Activated CD4-positive, alpha-beta T cell treated with anti-CD3 and anti-CD28 coated beads for 4 hours (primary cell): ENCODE measurements at places on chromosomes 3 and 15.

GRCh38 chr15:73982222-73982962, 9.7 kb downstream of the STOML1 start:
- DNase-seq, result peak; percentile 41

GRCh38 chr15:83372434-83372891, 74.7 kb upstream of the SH3GL3 start:
- DNase-seq, result no peak

- DNase-seq, result no peak
Observed at GRCh38 chr15:64749167-64749566, 26.2 kb downstream of the RBPMS2 start.

DNA sequence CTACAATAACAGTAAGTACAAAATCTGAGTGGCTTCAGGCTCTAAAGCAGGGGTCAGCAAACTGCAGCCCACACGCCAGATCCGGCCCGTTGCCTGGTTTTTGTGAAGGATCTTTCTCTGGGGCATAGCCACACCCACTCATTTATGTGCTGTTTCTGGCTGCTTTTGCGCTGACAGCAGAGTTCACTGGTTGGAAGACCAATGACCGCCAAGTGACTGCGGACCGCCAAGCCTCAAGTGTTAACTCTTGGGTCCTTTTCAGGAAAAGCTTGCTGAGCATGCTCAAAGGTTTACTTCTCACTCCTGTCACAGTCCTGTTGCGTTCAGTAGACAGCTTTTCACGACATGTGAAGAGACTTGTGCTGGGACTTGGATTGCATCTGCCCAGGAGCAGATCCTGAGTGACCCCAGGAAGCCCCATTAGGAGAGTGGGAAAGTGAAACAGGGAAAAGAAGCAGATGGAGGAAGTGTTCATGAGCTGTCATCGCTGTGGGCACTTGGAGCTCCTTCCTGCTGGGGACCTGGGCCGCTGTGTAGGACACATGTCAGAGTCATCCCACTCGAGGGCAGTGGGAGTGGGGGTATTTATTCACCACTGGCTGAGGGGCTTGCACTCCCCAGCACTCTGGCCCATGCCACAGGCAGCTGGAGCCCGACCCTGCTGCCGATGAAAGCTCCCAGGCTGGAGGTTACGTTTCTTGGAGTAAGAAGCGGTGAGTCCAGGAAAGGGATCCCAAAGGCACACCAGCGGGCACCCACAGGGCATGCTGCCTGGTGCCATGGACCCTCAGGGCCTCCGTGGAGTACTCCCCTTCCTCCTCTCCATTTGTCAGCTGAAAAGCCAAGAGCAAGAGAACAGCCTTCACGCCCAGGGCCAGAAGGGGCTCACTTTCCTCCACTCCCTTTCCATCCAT, 249.1 kb downstream of the PLCL2 start:
- no peak for DNase-seq

- no peak for DNase-seq
Observed at GRCh38 chr3:149401212-149401925, 23.9 kb upstream of the TM4SF1 start.

DNA sequence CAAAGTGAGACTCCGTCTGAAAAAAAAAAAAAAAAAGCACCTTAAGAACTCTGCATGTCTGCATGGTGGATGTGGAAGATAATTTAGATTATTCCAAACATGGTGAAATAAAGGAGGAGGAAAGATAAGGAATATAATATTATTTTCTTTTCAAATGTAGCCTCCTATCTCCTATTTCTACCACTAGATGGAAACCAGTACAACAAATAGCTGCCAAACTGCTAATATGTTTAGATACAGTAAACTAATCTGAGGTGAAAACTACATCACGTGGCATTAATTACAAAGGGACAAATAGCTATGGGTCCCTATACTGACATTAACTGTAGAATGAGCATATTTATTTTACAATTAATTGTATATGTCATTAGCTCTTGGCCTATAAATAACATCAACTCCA, 197.8 kb downstream of the TBC1D5 start:
- no peak for DNase-seq

- no peak for DNase-seq
Observed at GRCh38 chr3:59451800-59452746, 402.2 kb upstream of the CFAP20DC start.

- no peak for DNase-seq
Observed at GRCh38 chr3:53501178-53501577, 6.8 kb downstream of the CACNA1D start.

DNA sequence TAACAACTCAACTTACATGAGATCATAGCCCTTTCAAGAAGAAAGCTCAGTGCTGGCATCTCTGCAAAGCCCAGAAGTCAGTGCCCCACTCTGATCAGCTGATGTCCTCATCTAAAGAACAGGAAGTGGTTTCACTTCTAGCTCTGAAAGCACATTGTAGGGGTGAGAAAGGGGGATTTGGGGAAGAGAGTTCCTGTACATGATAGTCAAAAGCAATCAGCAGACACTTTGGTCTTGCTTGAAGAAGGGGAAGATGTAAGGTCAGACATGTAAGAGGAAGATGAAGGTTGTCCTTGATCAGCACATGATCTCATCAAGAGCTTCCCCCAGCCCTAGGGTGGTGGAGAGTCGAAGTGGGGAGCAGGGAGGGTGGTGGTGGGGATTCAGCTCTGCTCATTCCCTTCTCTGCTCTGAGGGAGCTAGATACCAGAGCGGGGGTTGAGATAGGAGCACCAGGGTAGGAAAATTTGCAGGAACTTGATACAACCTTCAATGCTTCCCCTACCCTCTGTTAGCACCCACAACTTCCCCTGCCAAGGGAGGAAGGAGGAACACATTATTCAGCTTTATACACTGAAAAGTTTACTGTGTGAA, 76.4 kb upstream of the ETV5 start:
- DNase-seq, result no peak

- DNase-seq, result no peak
Observed at GRCh38 chr3:162769564-162769963, 1273.0 kb downstream of the OTOL1 start.

DNA sequence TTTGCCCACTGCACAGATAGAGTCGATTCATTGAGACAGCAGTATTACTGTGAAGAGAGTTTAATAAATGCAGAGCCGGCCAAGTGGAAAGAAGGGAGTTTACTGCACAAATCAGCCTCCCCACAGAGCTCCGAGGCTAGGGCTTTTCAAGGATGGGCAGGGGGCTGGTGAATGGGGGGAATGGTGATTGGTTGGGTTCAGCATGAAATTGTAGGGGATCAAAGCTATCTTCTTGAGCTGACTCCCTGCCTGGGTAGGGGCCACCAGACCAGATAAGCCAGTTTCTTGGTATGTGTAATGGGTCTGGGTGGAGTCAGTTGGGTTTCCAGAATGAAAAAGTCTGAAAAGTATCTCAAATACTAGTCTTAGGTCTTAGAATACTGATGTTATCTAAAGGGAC, 66.6 kb downstream of the SYNPR start:
- DNase-seq, result no peak

- no peak for DNase-seq
Observed at GRCh38 chr3:108946292-108947285, 7.1 kb downstream of the GUCA1C start.

GRCh38 chr3:44104043-44104442, 137.6 kb upstream of the TOPAZ1 start:
- DNase-seq, result no peak

DNA sequence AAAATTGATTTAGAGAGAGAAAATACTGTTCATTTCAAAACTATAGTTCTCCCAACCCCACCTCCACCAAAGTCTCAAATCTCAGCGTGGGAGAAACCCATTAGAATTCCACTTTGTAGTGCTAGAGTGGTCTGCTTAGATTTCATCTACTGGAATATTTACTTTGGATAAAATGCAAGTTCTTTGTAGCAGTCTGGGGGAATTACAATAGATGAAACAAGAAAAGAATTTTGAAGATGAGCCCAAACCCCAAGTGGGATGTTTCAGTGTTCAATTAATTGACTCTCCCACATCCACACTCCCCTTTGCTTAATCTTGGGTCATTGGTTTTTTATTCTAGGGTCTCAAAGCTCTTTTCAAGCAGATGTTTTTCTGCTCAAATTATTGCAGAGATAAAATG, 97.8 kb downstream of the RPL22L1 start:
- DNase-seq, result no peak

GRCh38 chr3:155701882-155702465, 42.9 kb downstream of the PLCH1 start:
- DNase-seq, result peak; percentile 1

DNA sequence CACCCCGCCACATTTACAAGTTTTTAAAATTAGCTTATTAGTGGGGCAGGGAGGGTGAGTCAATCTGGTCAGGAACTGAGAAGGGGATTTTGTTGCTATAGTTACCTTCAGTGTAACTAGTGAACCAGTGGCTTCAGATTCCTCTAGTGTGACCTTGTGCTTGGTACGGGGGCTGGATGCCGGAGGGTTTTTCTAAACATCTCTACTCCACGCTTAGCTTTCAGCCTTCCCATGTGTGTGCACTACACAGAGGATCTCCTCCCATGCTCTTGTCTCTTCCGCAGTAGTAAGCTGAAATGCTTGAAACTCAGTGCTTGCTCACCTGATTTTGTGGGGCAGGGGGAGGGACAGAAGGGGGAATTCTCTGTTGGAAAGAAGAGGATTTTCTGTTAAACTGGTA, 67.9 kb upstream of the AKAP13 start:
- no peak for DNase-seq

- no peak for DNase-seq
Observed at GRCh38 chr3:71062037-71062932, 521.2 kb downstream of the FOXP1 start.

GRCh38 chr3:43773273-43774094, 82.7 kb downstream of the ABHD5 start:
- peak; percentile 23 for DNase-seq

- no peak for DNase-seq
Observed at GRCh38 chr3:138943724-138944653, 2.9 kb downstream of the FOXL2 start.

GRCh38 chr3:53232641-53233377, 23.0 kb downstream of the TKT start:
- no peak for DNase-seq

GRCh38 chr3:186966406-186966805, 36.1 kb downstream of the ST6GAL1 start:
- DNase-seq, result no peak

DNA sequence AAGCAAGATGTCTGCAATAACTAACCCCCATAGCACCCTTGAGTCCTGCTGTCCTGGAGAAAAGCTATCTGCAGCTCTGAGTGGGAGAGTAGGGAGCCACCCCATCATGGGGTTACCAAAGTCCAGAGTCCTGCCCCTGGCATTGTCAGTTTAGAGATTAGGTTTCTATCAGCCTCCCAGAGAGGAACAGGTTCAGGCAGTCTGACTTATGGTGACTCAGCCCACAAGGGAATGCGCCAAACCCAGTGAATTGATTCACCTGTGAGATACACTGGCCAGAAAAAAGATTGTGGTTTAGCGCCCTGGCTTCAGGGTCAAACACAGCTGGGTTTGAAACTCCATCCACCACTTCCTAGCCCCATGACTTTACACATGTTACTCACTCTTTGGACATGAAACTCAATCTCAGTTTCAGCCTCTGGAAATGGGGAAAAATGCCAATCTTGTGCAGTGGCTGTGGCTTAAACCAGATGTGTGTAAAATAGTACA, 263.6 kb upstream of the HES1 start:
- no peak for DNase-seq

DNA sequence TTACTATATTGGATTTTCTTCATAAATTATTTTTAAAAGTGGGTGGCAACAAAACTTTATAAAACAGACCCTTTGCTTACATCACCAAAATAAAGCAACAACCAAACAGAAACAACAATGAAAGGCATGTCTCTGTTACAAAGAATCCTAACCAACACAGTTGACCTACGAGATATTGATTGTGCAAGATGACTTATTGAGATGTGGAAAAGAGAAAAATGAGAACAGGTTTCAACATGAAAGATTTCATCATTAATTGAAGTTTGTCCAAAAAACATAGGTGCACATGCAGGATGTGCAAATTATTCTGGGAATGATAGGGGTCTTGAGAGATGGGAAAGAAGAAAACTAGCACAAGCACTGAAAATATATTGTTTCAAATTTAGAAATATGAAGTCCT, 9.0 kb downstream of the GMNC start:
- DNase-seq, result no peak

DNA sequence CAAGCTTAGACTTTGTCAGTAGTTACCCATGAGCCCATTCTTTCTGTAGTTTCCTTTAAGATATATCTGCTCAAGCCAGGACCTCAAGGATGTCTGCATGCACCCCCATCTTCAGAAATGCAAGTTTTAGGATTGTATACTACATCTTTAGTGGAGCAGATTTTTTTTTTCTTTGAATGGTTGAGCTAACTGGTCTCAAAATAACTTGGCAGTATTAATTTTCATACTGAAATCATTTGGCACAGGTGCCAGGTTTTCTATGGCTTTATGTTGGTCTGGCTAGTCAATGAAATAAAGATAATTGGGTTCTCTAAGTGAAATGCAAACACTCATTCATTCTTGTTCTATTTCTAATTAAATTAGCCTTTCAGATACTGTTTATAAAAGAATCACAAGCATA, 108.9 kb downstream of the ATG7 start:
- no peak for DNase-seq

GRCh38 chr15:40388941-40389823, 6.7 kb downstream of the KNSTRN start:
- DNase-seq, result no peak

GRCh38 chr15:72037321-72037720, 80.6 kb downstream of the MYO9A start:
- no peak for DNase-seq

- no peak for DNase-seq
Observed at GRCh38 chr15:37940876-37941275, 6.4 kb downstream of the TMCO5A start.

- no peak for DNase-seq
Observed at GRCh38 chr3:122094125-122094524, 39.0 kb downstream of the CD86 start.

DNA sequence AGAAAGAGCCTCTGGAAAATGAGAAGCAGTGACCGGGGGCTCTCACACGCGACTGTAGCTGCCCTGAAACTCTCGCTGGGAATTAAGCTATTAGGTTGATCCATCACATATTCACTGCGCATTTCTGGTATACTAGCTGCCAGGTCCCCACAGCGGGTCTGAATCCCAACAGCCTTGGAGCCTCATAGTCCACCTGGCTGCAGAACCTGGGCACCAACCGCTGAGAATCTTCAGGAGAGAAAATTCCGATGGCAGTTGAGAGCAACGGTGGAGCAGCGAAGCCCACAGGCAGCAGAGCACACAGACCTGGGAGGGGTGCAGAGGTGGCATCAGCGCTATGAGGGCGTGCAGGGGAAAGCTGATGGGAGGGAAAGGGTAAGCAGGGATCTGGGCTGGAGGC, 75.1 kb downstream of the FAM174B start:
- no peak for DNase-seq

DNA sequence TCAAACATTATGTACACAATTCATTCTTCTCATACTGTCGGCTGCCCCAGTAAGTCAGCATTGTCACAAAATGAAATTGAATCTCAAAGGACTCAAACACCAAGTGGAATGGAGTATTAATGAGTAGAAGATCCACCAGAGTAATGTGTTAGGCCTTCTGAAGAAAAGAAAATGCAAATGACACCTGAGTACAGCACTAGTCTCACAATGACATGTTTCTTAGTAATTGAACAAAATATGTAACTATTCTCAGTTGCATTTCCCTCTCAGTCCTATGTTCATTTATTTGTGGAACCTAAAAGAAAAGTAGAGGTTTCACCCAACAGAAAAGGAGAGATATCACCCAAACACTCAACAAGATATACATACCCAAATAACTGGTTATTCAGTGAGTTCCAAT, 283.9 kb upstream of the THBS1 start:
- DNase-seq, result no peak

- DNase-seq, result no peak
Observed at GRCh38 chr3:5134019-5134391, 11.9 kb downstream of the ARL8B start.
